ENCODE measurements at places on chromosomes 4 and X.

- no peak for DNase-seq
These were observed 167.3 kb downstream of the SLIT2 start for GRCh38 chr4:20418861-20419451.

DNA sequence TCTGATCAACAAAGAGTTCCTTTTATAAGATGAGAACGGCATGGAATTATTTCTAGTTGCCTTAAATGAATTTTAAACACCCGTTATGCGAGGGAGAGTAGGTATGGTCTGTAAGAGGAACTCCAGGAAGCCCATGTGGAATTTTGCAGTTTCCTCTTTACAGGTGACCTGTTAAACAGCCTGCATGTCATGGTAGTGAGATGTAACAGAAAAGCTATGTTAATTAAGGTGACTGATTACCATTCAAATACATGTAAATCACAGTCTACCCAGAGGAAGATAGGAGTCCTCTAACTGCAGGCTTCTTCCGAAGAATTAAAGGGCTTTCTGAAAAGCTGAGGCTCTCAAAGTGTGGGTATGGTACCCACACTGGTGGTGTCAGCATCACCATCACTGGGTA is 163.6 kb downstream of the CBR4 start:
- no peak for DNase-seq

GRCh38 chrX:148288451-148288850 is 212.0 kb upstream of the AFF2 start:
- no peak for DNase-seq

DNA sequence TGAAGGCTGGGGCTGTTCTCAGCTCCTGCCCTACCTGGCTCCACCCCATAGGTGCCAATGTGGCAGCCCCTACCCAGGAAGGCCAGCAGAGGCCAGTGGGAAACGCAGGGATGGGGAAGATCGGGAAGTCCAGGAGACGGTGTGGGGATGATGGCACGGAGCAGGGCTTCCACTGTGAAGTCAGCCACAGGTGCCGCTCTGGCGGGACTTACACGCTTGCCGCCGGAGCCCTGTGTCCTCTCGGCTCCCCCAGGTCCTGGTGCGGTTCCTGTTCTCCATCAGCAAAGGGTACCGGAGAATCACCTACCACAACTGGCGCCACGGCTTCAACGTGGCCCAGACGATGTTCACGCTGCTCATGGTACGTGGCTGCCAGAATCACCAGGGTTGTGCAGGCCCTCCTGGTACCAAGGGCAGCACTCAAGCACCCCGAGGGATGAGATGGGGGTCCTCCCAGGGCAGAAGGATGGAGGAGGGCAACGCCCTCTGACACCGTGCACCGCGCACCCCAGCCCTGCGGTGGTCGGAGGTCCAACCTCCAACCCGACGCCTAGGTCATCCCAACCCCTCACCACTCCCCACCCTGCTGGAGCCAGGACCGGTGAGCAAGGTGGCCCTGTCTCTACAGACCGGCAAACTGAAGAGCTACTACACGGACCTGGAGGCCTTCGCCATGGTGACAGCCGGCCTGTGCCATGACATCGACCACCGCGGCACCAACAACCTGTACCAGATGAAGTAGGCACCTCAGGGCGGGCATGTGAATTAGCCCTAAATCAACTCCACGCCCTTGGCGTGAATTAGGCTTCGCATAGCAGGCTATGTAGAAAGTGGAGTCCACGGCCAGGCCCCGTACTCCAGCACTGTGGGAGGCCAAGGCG is 12.0 kb downstream of the ATP5ME start:
- no peak for DNase-seq

DNA sequence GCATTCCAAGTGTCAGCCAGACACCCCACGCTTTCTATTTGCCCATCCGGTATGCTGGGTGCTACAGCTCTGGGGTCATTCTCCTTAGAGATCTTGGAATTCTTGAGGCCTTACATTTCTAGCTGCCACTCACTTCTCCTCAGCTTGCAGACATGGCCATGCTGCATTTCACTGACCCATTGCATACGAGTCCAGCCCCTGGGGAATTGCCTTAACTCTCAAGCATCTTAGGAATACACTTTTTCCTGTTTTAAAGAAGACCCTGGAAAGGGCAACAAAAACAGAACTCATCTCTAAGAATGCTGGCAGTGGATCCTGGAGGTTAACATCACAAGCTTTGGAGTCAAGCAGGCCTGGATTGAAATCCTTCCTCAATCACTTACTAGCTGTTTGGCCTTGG is 122.0 kb upstream of the LNX1 start:
- DNase-seq, result no peak

- DNase-seq, result no peak
These were observed 230.9 kb downstream of the C4orf33 start for GRCh38 chr4:129326571-129327460.

GRCh38 chrX:8657883-8658282 is 74.1 kb downstream of the ANOS1 start:
- no peak for DNase-seq

DNA sequence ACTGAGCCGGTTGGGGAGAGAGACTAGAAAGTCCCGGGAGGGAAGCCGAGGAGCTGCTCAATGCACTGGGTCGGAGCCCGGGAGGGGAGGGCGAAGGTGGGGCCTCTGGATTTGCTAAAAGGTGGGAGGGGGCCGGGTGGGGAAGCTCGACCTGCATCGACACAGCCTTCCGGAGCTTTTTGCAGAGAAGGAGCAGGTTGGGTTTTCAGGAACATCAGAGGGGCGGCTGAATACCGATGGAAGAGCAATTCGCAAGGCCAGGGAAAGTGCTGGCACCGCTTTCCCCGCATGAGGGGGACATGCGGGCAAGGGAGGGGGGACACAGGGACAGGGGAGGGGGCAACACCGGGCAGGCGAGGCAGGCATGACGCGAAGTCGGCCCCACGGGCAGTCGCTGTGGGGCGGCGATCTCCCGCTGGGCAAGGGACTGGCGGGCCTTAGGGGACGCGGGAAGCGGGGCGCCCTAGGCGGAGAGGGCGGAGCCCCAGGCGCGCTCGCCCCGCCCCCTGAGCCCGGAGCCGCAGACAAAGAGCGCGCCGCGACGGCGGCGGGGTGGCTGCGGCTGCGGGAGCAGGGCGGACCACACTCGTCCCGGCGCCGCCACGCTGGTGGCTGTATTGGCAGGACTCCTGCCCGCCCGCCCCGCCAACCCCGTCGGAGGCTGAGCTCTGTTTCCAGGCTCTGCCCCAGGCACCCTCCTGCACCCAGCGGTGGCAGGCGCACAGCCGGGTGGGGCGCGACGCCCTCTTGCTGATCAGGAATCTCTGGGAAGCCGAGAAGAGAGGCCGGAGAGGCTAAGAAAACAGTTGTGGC is 11.6 kb downstream of the PDZD4 start:
- DNase-seq, result peak; percentile 92

- no peak for DNase-seq
These were observed 78.1 kb upstream of the DHRSX start for GRCh38 chrX:2578864-2579263.

- no peak for DNase-seq
These were observed 29.2 kb downstream of the EFHC2 start for GRCh38 chrX:44314259-44314734.

GRCh38 chr4:120723105-120723504 is 199.4 kb downstream of the PRDM5 start:
- DNase-seq, result no peak

GRCh38 chrX:131288738-131289511 is at the start of gene IGSF1:
Gene IGSF1 (minus strand): TSS chrX:131289306. CDS start chrX:131286674, 2,632 bp downstream.
- peak; percentile 33 for DNase-seq

DNA sequence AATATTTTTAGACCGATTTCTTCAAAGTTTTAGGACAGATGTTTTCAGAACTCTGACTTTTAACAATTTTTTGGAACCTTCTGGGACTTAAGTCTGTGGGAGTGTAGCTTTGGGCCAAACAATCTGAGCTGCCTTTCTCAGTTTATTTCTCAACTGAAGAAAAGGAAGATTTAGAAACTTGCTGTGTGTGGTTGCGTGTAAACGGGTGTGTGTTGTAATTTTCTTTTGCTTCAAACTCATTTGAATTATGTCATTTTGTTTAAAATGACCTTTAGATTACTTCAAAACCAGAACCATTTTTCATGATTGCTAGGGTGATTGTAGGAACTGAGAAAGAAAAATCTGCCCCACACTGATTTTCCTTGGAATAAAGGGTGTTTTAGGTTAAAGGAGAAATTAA is 577.7 kb upstream of the GALNTL6 start:
- DNase-seq, result no peak

- DNase-seq, result no peak
These were observed 48.2 kb upstream of the KLF3 start for GRCh38 chr4:38615847-38616246.

DNA sequence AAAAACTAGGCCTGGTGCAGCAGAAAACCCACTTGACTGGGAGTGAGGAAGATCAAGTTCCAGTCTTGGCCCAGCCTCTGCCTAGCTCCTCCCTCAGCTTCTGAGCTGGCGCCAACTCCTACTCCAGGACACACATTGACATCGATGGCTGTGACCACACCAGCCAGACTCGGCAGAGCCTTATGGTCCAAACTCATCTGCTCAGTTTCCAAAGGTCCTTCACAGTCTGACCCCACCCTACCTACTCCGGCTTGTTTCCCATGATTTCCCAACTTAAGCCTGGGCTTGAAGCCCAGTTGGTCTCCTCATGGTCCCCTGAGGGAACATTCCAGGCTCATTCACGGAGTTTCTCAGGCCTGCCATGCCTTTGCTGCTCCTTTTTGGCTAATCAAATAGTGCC is 10.1 kb downstream of the ELF4 start:
- DNase-seq, result no peak

- DNase-seq, result no peak
These were observed 42.2 kb downstream of the PARM1 start for GRCh38 chr4:74975082-74975481.

DNA sequence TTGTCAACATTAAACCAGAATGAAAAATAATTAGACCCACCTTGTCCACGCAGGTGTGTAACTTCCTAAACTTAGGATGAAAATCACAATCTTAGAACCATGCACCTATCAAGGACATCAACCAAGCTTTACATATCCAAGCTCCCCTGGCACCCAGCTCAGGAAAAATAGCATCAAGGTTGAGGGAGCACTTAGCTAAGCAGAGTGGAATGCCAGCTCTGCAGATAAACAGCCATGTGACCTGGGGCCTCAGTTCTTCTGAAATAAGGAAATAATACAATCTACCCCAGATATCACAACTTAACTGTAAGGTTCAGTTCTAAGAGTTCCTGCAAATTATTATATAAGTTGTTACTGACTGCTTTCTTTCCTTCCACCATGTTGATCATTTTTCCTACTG is 64.7 kb downstream of the DHX15 start:
- DNase-seq, result no peak

GRCh38 chr4:43271946-43272345 is 379.4 kb downstream of the GRXCR1 start:
- no peak for DNase-seq

GRCh38 chr4:31964685-31965084 is 1244.5 kb downstream of the PCDH7 start:
- no peak for DNase-seq

DNA sequence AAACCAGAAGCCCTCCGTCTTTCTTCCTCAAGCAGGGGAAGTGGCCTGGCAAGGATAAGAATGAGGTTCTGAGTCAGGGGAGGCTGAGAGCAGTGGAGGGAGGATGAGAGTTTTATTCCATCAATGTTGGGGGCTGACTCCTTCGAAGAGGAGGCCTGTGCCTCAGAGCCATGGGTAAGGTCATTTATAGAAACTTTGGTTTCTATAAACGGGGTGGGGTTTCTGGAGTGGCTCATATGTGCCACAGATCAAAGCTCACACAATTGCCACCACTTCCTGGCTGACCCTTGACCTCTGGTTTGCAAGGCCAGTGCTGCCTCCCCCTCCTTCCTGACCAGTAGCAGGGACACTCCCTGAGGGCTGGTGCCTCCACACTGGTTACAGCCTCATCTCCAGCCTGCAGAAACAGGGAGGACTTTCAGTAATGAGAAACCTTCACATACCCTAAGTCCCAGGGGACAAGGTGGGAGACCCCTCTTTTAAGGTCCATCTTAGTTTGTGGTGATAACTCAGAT is 166.0 kb downstream of the PDGFRA start:
- no peak for DNase-seq

DNA sequence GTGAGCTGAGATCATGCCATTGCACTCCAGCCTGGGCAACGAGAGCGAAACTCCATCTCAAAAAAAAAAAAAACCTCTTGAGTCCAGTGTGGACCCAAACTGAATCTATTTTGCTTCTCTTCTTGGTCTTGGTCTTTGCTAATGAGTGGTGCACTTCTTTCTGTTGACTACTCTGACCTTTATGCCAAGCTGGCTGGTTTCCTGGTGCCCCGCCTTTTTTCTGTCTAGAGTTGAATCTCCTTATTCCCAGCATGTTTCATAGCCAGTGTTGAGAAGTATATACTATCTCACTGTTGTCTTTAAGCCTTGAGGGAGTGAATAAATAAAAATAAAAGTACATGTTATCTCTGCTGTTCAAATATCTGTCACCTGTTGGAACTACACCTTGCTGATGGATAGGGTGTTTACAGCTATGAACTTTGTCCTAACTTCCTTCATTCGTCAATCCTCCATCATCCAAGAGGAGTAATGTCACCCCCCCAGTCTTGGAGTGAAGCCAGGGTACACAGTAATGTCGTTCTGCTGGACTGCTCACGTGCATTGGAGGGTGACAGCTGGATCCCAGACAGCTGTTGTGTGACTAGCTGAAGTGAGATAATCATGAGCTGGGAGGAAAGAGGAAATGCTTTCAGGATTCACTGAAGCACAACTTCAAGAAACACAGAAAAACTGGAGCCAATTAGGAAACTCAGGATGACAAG is 99.3 kb upstream of the PRKG2 start:
- peak; percentile 43 for DNase-seq

DNA sequence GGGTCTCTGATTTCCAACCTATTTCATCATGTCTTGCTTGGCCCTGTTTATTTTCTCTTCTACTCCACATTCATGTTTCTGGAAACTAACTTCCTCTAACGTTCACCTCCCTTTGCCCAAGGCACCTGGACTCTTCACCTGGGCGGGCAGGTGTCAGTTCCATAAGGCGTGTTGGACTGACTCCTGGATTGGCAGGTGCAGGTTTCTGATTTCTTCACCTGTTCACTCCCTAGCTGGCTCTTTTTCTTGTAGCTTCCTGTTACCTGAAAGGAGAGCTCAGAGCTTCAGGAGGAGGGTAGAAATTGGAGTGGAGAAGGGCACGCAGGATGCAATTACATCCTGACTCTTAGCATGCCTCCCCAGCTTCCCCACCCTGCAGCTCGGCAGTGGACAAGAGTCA is 350.8 kb upstream of the KLF3 start:
- no peak for DNase-seq

GRCh38 chr4:122909683-122910082 is 12.7 kb downstream of the NUDT6 start:
- DNase-seq, result no peak

DNA sequence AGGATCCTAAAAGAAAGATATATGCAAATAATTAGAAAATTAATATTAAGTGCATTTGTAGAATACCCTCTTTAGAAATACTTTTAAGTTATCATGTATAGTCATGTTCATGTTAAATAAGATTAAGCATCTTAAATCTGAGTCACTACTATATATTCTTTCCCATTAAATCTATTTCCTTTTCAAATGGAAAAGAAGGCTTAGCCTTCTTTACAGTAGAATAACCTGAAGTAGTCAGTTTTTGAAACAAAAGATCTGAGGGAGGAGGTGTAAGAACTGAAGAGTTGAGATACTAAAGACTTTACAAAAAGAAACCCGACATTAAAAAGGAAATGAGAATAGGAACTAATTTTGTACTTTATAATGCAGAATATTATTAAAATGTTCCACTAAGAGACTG is 14.7 kb upstream of the HSD17B13 start:
- no peak for DNase-seq
